Heart left ventricle (tissue), 16 donors: ENCODE measurements at places on chromosomes 5 and 9.
A peak's percentile ranks its signal among the peaks of the same experiment; 100 is the strongest.

GRCh38 chr5:146867996-146868708 lies 10.4 kb downstream of the PPP2R2B start:
- DNase-seq = no peak

- DNase-seq = no peak
Observed at GRCh38 chr9:78664370-78664769, 367.4 kb downstream of the PSAT1 start.

GRCh38 chr9:32701321-32702022 lies 66.0 kb upstream of the TAF1L start:
- no peak for DNase-seq

DNA sequence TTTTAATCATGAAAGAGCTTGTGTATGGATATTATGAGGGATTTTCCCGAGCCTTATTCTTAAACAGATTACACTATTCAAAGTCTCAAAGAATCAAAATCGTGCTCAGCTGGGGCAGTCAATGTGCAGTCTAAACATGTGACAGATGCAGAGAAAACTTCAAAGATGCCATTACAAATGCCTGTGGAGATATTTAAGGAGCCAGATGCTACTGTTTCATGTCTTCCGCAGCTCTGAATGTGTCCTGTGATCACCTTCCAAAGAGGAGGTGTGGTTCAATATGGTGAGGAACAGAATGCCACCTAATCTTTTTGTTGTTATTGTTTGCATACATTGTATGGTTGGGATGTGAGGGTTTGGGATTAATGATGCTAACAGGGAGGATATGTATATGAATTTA lies 593.3 kb upstream of the ARRDC3 start:
- DNase-seq = no peak

- no peak for DNase-seq
Observed at GRCh38 chr9:27340285-27340674, 43.3 kb upstream of the EQTN start.

DNA sequence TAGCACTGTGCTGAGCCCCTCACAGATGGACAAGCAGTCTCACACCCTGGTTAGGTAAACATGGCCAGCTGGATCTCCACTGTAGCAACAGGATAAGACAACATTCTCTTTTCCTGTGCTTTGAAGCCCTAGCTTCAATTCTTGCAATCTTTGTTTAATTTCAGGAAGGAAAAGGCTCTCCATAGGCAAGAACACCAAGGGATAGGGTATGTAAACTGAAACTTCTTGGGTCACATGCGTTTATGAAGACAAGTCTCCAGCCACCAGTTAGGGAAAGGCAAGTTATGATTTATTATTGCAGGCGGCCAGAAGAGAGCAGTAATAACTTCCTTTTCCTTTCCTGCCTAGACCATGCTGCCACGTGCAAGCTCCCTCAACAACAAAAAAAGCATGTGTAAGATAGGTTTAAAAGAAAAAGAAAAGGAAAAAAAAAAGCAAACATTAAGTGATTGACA lies 50.1 kb upstream of the POU5F2 start:
- no peak for DNase-seq

DNA sequence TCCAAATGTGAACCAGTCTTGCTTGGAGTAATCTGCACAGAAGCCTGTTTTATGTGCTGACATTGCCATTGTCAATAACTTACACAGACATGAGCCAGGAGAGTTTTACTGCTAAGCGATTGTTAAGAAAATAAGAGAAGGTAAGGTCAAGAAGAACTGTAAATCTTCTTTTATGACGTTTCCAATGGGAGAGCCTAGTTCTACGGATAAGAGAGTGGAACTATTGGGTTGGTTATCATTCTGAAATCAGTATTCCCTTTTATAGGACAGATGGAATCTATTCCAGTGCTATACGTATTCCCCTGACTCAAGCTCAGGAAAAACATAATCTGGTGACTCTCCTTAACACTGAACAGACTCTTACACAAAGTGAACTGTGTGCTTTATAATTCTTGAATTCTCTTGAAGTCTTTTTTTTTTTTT lies 137.9 kb upstream of the OTULINL start:
- DNase-seq = no peak

- no peak for DNase-seq
Observed at GRCh38 chr9:88821746-88822106, 169.5 kb upstream of the S1PR3 start.

DNA sequence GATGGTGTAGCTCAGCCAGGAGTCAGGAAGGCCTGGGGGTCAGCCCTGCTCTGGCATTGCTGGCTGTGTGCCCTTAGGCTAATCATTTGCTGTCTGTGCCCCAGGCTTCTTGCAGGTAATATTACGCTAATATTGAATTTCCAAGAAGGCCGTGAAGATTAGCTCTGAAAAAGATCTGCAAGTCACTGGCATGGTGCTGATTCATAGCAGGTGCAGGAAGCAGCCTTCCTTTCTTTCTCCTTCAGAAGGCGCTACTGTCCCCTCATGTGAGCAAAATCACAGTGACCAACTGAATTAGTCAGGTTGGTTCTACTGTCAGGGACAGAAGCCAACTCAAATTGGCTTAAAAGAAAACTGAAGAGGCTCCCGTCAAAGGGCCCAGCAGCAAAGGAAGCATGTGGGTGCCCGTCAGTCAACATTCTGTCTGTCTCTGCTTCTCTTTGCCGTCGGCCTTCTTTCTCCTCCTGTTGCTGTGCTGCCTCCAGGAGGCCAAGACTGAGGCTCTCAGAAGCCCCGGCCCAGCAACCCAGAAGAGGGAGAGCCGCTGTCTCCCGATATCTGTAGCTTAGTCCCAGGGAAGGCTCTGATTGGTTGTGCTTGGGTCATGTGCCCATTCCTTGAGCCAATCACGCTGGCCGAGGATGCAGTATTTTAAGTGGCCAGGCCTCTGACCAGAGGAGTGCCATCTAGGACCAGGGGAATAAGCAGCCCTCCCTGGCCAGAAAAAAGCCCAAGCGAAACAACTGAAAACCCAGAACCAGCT lies 67.8 kb upstream of the NEURL1B start:
- peak; percentile 23 for DNase-seq
